Stimulated activated CD8-positive, alpha-beta memory T cell treated with anti-CD3 and anti-CD28 coated beads, Interleukin-4, amount 100 ng/mL, for 1 hour (primary cell): ENCODE measurements at places on chromosomes 16 and 17.
A peak's percentile ranks its signal among the peaks of the same experiment; 100 is the strongest.

DNA sequence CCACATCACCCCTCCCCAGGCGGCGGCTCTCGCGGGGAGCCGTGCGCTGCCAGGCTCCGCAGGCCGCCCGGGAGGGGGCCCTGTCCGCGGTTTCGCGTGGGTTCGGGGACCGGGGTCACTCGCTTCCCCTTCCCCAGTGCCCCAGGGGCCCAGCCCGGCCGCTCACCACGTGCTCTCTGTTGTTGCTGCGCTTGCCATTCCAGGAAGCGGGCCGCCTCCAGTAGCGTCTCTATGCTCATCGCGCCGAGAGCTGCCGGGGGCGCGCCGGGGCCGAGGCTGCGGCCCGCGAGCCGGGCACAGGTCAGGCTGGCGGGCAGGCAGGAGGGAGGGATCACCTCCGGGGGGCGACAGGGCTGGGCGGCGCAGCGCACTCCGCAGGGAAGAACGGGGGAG lies 390 bp downstream of the MNT start:
- DNase-seq = no peak

DNA sequence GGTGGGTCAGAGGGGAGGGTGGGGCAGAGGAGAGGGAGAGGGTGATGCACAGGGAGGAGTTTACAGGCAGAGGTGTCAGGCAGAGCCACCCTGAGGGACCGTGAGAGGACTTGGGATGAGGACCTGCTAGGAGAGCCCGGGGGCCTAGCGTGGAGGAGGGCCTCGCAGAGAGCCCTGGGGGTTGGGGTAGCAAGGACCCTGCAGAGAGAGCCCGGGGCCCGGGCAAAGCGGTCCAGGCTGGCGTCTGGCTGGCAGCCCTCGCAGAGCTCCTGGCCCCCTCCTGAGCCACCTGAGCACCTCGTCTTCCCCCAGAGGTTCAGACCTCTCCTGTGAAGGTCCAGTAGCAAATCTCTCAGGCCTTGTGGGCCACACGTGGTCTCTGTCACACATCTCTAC lies 42.0 kb upstream of the ZNF469 start:
- DNase-seq = no peak

DNA sequence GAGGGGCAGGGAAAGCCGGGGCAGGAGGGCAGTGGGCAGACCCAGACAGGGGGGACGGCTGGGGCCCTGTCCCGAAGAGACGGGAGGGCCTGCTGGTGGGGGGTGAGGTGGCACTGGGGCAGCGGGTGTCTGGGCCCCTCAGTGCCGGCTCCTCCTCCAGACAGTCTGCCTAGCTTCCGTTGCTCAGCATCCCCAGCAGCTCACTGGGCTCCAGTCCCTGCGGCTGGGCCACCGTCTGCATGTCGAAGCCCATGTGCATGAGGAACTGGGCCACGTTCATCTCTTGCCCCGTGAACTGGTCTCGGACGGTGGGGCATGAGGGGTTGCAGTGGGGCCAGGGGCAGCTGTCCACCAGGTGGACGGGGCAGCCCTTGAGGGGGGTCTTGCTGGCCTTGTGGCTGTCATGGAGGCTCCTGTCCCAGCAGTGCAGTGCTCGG lies 5.8 kb upstream of the MYADML2 start:
- no peak for DNase-seq

DNA sequence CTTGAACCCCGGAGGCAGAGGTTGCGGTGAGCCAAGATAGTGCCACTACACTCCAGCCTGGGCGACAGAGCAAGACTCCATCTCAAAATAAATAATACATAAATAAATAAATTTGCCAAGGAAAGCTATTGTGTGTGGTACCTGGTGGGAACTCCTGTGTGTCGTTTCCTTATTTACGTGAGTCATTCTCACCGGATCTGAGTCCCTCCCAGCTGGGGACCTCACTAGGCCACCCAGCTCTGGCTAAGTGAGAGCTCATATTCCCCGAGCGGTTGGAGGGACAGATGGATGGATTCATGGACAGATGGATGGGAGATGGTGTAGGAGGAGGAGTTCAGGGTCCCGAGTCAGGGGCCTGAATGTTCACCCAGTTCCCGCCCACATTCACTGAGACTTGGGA lies 22.9 kb upstream of the C1QL1 start:
- no peak for DNase-seq

- DNase-seq = no peak
Observed at GRCh38 chr17:75263055-75263454, 1.4 kb downstream of the MRPS7 start.

DNA sequence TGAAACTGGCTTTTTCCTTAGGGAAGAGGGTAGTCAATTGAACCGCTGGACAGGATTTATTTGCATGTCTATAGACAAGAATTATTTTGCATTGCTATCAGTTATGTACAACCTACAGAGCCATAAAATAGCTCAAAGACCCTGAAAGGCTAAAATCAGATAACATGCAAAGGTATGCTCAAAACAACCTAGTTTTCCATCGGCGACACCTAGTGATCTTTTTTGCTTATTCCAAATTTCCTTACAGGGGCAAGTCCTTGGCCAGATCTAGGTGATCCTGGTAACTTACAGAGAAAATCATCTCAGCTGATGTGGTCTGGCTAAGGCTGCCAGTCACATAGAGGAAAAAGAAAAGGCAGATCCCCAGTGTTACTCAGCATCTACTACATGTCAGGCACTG lies 141.2 kb upstream of the RPL38 start:
- DNase-seq = no peak

DNA sequence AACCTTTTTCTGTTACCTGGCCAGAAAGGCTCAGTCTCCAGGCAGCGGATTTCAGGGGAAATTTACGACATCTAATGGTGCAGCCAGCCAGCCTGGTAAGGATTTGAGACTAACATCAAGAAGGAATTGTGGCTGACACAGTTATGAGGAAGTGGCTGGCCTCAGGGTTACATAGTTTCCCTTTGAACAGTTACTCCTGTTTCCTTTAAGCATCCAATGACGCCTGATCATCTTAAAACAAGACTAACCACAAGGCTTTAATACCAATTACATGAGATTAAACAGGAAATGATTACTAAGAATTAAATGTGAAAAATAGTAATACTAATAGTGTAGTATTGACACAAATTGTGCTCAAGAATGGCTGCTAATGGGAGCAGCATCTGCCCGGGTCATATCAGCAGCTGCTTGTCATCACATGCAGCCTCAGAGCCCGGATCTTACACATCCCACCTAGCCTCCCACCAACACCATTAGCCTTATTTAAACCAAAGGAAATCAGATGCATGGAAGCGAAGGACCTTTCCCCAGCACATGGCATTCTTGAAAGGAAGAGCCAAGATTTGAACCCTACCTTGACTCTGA lies 431.8 kb downstream of the PMP22 start:
- no peak for DNase-seq

- no peak for DNase-seq
Observed at GRCh38 chr17:65434251-65434650, 127.2 kb downstream of the AXIN2 start.

DNA sequence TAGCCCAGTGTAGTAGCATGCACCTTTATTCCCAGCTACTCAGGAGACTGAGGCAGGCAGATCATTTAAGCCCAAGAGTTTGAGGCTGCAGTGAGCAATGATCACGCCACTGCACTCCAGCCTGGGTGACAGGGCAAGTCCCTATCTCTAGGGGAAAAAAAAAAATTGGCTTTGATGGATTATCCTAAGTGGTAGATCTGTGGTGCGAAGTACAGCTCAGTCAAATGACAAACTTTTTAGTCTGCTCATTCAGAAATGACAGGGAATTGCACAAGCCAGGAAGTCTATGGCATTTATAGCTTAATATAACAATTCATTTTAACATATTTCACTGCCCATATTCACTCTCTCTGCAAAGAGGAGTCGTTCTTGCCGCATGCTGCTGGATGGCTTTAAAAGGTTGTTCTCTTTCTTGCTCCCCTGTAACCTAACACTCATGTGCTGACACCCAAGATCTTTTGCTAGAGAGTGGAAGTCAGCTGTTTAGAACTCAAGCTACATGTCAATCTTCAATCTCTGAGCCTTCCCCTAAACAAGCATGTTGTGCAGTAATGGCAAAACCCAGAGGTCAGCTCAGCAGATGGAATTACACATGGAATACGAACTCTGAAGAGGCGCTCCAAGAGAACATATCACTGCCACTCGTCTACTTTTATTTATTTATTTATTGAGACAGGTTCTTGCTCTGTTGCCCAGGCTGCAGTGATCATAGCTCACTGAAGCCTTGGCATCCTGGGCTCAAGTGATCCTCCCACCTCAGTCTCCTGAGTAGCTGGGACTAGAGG lies 32.8 kb downstream of the RNF157 start:
- no peak for DNase-seq

GRCh38 chr16:64718486-64718885 lies 403.4 kb downstream of the CDH11 start:
- no peak for DNase-seq

DNA sequence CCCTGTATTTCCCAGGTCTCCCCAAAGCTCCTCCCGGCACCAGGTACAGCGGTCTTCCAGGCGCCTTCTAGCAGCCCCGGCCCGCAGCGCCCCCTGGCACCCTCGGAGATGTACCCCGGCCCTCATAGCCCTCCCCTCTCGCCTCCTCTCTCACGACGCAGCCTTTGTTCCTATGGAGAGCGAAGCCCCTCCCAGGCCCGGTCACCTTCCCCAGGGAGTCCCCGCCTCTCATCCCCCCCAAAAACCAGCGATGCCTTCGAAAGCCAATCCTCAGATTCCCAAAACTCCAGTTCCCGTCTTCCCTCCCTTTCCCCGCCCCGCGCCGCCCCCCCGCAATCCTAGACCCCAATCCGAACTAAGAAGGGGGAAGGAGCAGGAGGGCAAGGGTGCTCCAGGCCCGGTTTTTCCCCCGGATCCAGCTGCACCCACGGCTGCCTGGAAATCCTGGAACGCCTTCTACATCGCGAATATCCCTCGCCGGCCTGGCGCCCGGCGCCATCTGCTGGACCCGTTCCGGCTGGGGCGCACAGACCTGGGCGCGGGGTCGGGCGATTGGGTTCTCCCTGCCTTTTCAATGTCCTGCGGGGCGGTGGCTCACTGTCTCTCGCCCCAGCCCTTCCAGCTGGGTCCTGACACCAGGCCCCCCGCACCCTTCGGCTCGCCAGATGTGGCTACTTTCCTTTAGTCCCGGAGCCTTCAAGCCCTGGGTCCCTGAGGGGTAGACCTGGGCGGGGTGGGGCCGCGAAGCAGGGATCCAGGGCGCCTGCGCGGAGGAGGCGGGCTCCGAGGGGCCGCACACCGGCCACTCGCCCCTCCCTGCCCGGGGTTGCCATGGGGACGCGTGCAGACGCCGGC lies at the start of gene DNAH2:
TSS of gene DNAH2 (plus strand) at position 844 of the 855 bp plus-strand sequence. CDS start 1,991 bp downstream, outside the sequence.
- DNase-seq = no peak

DNA sequence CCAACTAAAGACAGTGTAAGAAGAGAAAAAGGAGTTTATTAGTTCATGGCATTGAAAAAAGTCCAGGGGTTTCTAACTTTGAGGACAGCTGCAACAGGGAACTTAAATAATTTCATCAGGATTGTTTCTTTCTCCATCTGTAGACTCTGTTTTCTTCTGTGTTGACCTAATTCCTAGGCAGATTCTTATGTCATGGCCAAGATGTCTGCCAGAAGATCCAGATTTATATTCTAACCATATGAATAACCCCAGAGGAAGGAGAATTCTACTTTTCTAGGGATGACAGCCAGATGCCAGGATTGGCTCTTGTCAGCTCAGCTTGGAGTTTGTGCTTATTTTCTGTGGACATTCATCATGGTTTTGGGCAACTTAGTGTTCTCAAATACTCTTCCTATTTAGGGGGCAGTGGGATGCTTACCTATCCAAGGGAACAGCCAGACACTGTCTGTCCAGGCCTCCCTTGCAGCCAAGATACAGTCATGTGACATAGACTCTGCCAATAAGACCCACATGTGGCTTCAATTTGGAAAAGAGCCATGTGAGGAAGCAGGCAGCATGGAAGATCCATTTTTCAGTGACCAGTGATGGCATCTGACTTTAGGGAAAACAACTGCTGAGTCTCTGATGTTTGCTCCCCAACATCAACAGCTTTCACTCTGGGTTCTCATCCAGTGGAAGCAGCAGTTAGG lies 18.2 kb downstream of the PCTP start:
- no peak for DNase-seq

GRCh38 chr17:9979463-9979995 lies 74.5 kb upstream of the RCVRN start:
- DNase-seq = no peak

DNA sequence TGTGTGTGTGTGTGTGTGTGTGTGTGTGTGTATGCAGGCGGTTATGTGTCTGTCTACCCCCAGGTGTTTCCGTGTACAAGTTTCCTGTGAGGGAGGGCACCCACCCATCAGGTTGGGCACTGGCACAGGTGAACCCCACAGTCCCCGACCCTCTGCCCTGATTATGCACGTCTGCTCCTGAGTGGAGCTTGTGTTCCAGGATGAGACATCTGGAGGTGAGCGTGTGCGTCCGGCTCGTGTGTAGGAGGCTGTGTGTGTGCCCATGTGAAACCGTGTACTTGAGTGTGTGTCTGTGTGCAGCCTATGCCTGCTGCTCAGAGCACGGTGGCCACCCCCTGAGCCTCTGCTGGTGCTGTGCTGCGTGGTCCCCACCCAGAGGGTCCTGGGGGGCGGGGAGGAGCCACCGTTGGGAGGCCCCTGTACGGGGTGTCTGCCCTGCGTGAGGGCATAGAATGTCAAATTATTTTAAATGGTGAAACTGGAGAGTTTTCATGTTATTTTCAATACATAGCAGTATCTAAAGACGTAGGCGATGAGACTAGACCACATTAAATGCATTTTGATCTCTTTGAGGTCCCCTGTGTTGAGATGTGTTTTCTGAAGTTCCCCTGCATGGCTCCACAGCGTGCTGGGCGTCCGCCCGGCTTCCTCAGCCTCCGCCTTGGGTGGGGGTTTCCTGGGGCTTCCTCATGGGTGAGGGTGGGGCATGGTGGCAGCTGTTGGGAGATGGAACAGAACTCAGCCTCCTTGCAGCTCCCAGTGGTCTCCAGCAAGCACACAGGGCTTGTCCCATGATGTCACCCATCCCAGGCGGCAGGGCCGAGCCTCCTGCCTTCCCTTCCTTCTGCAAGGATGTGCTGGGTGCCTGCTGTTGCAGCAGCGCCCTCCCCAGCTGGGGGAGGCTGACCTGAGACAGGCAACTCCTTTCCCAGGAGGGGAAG lies 43.4 kb downstream of the KCNJ12 start:
- no peak for DNase-seq

GRCh38 chr16:84511180-84511800 lies 6.8 kb upstream of the MEAK7 start:
- peak; percentile 71 for DNase-seq

DNA sequence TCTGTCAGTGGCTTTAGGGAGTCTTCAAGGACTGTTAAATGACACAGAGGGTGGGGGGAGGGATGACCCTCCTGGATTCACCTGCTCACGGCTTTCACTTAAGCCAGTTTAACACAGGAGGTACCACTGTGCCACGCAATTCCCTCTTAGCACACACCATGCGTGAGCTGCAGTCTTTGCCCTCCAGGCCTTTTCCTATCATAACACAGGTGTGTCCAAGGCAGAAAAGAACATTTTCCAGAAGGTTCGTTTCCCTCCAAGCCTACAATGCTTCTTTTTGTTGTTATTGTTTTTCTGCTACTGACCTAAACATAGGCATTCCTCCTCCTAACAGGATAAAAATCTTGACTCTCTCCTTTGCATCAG lies 1.1 kb downstream of the ZFHX3 start:
- no peak for DNase-seq
